ENCODE measurements at places on chromosomes 5 and 9. TPM values are rescaled to one million over a fixed set of nuclear protein-coding genes. Genes with fewer than 3 reads are reported as not detected.

Gene CCDC171
- 0.62 TPM for polyA plus RNA-seq

Gene CCDC112
- 11.4 TPM for polyA plus RNA-seq

Gene SLCO6A1
- polyA plus RNA-seq, result 0.17 TPM

Gene PCDHA4
- polyA plus RNA-seq, result not detected

Gene HAPLN1
- not detected for polyA plus RNA-seq

Gene CAPSL
- polyA plus RNA-seq, result not detected

Gene EDIL3
- not detected for polyA plus RNA-seq

Gene VCAN
- polyA plus RNA-seq, result 2.1 TPM

Gene LCN9
- polyA plus RNA-seq, result not detected

Gene NUTM2G
- polyA plus RNA-seq, result not detected

Gene ARID3C
- polyA plus RNA-seq, result not detected

Gene SMIM33
- polyA plus RNA-seq, result not detected

Gene TDRD7
- polyA plus RNA-seq, result 9.5 TPM

Gene GMCL2
- not detected for polyA plus RNA-seq

Gene TMEM215
- polyA plus RNA-seq, result not detected

Gene PCDHB5
- not detected for polyA plus RNA-seq

Gene STARD4
- 10.8 TPM for polyA plus RNA-seq

Gene DMRT3
- not detected for polyA plus RNA-seq

Gene SPINK13
- not detected for polyA plus RNA-seq

Gene DHFR
- 1.2 TPM for polyA plus RNA-seq

Gene UBAP1
- polyA plus RNA-seq, result 28.3 TPM

Gene PPP2R2B
- not detected for polyA plus RNA-seq

Gene LEAP2
- polyA plus RNA-seq, result 3.2 TPM

Gene HBEGF
- polyA plus RNA-seq, result not detected

Gene SAXO1
- not detected for polyA plus RNA-seq

Gene BAAT
- not detected for polyA plus RNA-seq

Gene LCN10
- polyA plus RNA-seq, result 79.0 TPM

Gene DAP
- polyA plus RNA-seq, result 48.6 TPM

Gene TGFBI
- 2.5 TPM for polyA plus RNA-seq

Gene EIF4EBP3
- 63.2 TPM for polyA plus RNA-seq

Gene LCP2
- polyA plus RNA-seq, result 28.7 TPM

Gene PCSK1
- not detected for polyA plus RNA-seq

Gene LHX3
- polyA plus RNA-seq, result not detected

Gene PCDHGB2
- 0.74 TPM for polyA plus RNA-seq

Gene PAPPA
- polyA plus RNA-seq, result not detected
